ENCODE measurements at places on chromosomes 13 and 19.

DNA sequence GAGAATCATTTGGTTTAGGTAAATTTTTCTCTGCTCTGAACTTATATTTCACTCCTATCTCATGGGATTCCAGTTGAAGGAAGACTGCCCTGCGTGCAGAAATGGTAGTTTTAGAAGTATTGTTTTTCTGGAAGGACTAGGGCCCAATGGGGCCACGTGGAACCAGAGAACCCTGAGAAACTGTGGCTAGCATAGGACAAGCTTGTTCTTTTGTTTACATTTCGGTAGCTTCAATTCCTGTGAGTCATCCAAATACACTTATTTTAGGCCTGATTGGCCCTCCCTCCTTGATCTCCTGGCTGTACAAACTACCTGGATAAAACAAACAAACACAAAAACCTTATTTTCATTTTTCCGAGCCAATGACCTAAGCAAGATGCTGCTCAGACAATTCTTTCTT lies 124.0 kb downstream of the ITGBL1 start:
- DNase-seq: no peak

DNA sequence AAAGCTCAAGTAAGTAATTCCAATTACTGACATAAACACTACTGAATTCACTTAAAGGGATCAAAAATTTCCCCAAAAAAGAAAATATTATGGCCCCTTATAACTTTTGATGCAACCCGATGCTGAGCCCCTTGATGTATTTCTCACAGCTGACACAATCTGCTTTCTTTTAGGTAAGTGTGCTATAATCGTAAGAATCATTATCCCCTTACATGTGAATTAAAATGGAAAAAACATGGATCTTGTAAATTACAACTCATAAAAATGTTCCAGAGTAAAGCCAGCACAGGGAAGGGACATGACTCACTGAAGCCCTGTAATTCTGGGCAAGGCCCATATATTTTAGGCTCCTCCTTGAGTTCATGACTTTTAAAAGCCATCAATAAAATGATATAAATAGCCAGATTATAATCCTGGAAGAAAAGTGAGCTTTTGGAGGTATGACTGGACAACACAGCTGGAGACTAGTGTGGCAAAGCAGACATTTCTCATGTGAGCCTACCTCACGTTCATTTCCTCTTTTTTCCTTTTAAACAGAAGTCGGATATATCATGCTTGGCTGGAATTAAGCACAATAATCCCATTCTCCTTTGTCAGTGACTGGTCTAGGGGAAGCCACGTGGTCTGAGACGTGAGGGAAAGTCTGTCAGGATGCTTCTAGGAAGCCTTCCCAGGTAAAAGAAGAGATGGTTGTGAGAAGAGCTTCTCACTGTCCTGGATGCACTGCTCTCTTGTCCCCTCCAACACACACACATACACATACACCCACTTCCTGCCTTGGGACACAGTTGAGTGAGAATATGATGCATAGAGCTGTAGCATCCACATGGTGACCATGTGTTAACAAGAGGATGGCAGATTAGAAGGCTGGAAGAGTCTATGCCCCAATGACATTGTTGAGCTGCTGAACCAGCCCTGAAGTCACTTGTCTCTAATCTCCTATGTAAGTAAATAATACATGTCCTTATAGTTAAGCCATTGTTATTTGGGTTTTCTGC lies 165.4 kb downstream of the RGCC start:
- DNase-seq: peak; percentile 67

GRCh38 chr19:6527893-6528543 lies 2.8 kb upstream of the TNFSF9 start:
- no peak for DNase-seq

DNA sequence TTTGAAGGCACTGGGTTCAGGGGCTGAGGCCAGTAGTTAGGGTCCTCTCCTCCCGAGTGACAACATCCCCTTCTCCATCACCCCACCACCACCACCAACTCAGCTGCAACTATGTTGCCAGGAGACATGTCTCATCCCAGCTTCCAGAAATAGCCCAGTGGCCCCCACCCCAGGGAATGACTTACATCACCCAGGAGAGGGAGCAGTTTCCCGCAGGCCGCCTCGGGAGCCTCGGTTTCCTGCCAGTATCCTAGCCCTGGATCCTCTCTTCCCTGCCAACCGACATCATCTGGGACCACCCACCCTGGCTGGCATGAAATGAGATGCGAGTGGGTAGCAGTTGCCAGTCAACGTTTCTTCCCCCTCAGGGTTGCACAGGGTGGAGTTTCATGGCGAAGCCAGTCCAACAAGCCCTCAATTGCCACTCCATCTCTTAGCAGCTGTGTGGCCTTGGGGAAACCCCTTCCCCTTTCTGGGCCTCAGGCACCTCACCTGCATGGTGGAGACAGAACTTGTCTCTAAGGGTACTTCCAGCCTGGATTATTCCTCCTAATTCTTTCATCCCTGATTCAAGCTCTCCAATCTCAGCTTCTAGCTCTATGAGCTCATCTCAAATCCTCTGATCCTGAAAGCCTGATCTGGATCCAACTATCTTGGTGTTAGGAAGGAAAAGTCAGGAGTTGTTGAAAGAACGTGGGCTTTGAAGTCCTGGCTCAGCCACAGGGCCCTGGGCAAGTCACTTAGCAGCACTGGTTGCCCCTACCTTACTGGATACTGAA lies 3.9 kb upstream of the GSK3A start:
- peak; percentile 86 for DNase-seq

GRCh38 chr13:38667526-38668109 lies 19.3 kb upstream of the FREM2 start:
- DNase-seq: no peak

DNA sequence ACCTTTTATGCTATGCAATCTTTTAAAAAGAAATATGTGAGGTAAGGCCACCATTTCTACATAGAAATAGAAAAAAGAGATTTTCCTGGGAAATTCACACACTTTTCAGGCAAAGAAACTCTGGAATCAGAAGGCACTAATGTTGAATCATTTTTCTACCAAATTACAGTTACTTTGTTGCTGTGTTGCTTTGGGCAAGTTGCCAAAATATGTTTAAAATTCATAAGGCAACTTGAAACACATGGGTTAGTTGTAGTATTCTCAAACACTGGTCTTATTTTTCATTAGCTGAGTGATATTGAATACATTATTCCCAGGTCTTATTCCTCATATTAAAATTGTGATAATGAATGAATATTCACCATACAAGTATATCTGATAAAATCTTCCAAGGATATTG lies 195.0 kb upstream of the SLITRK1 start:
- DNase-seq: peak; percentile 10

- no peak for DNase-seq
These were observed 29.6 kb downstream of the ELL start for GRCh38 chr19:18491995-18492953.

DNA sequence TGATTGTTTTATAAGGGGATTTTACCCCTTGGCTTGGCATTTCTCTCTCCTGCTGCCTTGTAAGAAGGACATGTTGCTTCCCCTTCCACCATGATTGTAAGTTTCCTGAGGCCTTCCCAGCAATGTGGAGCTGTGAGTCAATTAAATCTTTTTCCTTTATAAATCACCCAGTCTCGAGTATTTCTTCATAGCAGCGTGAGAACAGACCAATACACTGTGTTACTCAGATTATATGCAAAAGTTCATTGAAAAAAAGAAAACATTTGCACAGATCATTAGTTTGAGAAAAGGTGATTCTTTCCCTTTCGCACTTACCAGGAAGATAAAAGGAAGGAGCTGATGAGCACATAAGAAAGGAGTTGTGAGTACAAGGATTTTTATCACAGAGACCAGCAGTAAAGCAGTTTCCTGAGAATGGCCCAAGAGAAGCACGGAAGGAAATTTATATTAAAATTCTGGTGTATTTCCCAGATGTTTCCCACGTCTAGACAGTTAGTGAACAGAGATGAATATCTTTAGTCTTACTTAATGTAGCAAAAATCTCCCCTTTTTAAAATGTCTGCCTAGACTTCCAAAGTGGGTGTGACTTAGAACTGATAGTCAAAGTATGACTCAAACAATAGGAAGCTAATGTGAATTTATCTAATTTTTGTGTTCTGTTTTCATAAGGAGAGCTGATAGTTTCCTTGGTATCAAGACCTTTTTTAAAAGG lies 431.8 kb upstream of the SGCG start:
- DNase-seq: peak; percentile 27
